ENCODE measurements at places on chromosomes 2 and 18.

- DNase-seq, result no peak
These were observed 473.9 kb upstream of the SYT4 start for GRCh38 chr18:43751203-43751602.

DNA sequence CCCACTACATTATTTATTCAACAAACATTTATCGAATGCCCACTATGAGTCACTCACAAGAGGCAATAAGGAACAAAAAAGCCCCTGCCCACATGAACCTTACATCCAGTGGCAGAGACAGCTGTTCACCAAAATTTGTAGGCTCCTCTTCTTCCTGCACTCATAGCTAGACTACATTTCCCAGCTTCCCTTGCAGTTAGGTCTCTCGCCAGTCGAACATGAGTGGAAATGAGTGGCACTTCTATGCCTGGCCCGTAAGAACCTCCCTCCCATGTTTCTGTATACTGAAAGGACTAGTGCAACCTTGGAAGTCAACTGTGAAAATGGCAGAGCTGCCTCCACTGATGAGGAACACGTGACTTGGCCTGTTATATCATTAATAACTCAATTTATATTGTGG is 19.4 kb upstream of the NCOA1 start:
- DNase-seq, result no peak

DNA sequence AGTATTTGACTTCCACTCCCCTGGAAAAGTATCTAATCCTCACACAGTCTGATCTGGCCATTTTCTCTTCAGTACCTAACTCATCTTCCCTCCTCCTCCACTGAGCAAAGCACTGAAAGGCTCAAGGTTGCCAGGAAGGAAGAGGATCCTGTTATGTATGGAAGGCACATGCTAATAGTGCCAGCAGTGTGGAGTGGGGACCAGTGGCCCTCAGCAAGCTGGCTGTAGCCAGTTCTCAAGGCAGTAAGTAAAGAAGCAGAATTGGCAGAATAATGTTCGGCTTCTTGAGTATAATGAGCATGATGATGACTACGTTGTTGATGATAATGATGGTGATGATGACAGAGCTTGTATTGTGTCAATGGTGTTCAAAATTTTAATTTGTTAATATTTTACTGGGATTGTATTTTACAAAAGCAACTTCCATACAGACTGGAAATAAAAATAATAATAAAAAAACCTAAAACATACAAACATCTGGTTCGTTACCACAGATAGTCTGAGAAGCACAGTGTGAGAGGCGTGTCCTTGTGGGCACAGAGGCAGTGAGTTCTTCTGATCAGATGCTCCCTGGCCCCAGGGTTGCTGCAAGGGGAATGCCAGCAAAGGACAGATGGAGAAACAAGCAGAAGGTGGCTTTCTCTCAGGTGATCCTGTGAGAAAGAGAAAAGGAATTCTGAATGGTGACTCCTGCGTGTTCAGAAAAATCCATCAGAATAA is 528.8 kb downstream of the CMPK2 start:
- DNase-seq, result no peak

GRCh38 chr2:96498021-96498431 is 7.1 kb downstream of the NEURL3 start:
- no peak for DNase-seq

GRCh38 chr2:190988910-190989309 is 25.1 kb downstream of the STAT1 start:
- DNase-seq, result no peak

DNA sequence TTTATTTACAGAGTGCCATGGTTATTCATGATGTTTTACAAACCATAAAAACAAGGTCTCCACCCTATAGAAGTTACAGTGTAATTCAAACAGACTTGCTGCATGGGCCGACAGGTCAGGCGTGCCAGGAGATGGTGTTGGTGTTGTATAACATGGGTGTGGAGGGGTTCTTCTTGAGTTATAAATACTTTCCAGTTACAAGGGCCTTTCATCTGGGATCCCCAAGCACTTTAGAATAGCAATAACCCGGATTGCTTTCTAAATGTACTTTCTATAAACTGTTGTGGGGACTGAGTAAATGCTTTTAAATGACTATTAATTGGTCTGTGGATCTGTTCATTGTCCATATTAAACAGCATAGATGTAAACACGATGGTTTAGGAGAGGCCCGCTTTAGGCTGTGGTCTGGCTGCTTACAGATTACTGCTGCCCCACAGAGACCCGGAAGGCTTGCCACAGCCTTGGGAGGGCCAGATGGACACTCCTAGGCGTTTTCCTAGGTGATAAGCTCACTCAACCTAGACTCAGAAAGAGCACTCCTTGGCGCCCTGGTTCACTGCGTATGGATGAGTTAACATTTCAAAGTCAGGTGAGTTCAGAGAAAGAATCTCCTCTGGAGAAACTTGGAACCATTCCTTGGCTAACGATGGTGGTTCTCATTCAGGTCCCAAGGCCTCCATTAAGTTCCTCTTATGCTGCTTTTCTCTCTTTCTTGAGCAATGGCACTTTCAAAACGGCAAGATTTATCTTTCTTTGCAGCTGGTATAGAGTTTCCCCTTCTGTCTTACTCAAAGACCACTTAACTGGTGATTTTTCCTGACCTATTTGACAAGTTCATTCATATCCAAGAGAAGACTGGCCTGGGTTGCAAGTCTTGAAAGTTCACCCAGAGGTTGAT is 3.6 kb upstream of the KIAA2012 start:
- no peak for DNase-seq

GRCh38 chr2:59034837-59035236 is 793.7 kb upstream of the FANCL start:
- no peak for DNase-seq

GRCh38 chr2:102141970-102142828 is at the start of gene IL1R1:
TSS of gene IL1R1 (plus strand) at chr2:102142746. CDS start at chr2:102157725, 14,979 bp downstream.
- peak; percentile 21 for DNase-seq

GRCh38 chr18:74243127-74243526 is 48.6 kb downstream of the CYB5A start:
- no peak for DNase-seq

GRCh38 chr2:45964223-45964841 is 312.9 kb downstream of the PRKCE start:
- no peak for DNase-seq

GRCh38 chr2:13433954-13434353 is 717.2 kb downstream of the TRIB2 start:
- DNase-seq, result no peak

DNA sequence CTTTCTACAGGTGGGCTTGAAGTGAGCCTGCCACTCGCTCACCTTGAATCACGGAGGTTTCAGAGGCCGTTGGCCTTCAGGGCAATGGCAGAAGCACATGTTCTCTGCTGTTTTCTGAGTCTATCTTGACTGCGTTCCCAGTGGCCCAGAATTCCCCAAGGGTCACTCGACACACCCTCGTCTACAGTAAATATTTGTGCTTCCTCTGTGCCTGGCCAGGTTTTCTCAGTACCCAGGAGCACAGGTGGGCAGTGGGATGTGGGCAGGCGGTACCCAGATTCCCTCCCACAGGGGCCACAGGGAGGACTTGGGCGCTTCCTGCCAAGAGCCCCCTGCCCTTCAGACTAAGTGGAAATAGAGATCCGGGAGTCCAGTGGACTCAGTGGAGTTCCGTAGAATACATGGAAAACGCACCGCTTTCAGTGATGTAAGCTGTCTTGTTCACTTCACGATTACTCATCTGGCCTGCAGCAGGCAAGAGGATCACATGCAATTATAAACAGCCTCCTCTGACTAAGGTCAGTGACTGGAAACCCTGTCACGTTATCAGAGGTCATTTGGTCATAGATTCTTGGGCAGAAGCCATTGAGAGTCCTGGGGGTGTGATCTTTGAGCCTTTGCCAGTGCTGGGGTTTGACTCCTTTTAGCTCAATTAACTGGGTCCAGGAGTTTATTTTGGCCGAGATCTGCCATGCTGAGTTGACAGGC is 179.8 kb downstream of the NEDD4L start:
- DNase-seq, result no peak

DNA sequence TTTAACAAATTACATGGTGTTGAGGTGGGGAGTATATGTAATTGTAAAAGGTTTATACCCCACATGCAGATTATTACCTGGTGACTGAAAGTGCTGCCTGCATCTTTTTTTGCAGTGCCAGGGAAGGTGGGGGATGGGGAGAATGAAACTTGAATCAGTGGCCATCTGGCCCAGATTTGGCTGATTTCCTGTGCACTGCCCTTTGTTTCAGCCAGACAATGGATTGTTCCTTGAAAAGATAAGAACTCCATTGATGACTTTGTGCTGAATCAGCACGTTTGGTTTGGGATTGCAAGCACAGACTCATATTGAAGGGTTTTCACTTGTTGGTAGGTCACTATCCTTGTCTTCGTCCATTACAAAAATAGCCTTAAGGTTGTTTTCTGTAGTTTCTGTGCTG is 20.9 kb downstream of the GREB1L start:
- DNase-seq, result no peak

DNA sequence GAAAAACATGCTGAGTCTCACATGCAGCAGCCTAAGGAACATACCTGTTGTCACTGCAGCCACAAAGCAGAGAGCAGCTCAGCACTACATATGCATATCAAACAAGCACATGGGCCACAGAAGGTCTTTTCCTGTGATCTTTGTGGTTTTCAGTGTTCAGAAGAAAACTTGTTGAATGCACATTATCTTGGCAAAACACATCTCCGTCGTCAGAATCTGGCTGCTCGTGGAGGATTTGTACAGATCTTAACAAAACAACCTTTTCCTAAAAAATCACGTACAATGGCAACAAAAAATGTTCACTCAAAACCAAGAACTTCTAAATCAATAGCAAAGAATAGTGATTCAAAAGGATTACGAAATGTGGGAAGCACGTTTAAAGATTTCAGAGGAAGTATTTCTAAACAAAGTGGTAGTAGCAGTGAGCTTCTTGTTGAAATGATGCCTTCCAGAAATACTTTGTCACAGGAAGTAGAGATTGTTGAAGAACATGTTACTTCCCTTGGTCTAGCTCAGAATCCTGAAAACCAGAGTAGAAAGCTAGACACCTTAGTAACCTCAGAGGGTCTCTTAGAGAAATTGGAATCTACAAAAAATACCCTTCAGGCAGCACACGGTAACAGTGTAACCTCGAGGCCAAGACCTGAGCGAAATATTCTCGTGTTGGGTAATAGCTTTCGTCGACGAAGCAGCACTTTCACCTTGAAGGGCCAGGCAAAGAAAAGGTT is 34.1 kb downstream of the ZNF407 start:
- DNase-seq, result no peak

DNA sequence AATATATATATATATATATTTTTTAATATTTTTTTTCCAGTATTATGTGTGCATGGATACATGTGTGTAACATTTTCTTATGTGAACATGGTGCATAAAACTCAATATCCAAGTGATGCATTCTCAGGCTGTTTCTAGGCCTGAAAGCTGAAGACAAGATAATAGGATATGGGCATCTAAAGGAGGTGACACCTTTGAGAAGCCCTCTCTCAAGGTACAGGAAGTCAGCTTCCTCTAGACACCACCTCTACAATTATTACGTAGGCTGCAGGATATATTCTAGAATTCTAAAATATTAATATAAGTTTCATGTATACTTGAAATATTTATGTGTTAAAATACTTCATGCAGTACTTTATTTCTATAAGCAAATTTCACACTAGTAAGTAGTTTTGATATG is 327.5 kb downstream of the PTPRM start:
- no peak for DNase-seq

- no peak for DNase-seq
These were observed 5.0 kb downstream of the MAL start for GRCh38 chr2:95030496-95030895.

DNA sequence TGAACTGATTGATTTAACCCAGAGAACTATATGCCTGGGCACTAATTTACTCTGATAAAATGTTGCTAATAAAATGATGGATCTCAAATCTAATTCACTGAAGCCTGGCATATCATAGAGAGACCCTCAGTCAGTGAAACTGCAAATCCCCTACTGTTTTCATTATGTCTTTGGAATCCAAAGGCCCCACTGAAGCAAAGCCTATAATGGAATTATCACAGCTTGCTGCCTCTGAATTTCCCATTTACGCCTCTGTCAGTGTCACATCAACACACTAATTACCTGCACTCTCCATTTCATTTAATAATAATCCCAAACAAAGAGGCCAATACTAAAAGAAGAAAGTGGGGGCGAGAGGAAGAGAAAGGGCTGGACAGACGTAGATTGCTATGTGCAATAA is 470.9 kb downstream of the MBD2 start:
- no peak for DNase-seq

DNA sequence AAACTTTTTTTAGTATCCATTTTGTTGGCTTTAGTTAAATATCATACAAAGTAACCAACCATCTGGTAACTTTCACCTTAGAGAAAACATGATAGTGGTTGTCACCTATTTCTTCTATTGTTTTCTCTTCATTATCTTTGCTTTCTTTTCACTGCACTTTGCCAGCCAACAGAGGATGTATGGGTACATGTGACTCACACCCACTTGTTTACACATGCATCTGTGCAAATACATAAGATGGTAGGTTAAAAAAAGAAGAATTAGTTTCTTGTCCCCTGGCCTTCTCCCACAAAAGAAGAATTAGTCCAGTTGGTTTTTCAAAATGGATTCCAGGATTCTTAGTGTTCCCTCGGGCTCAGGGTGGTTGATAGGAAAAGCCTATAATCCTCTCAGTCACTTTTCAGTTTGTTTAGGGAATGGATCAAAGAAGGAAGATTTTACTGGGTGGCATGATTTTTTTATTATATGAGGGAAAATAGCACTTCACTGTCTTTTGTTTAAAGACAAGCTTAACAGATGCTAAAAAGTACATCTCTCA is 46.6 kb downstream of the CDK15 start:
- DNase-seq, result no peak

DNA sequence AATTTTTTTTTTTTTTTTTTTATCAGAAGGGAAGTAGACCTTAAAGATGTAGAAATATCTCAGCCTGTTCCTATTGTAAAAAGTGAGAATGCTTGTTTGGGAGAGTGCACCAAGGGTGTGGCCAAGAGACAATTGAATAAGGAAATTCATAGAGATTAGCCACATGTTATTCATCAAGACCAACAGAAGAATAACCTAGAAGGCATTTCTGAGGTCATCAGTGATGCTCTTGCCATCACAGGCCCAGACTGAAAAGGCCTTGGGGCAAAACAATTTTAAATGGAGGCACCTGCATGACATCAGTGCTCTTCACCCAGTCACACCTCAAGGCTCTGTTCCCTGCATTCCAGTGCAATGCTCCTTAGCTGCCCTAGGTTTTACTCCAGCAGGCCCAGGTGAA is 2043.3 kb upstream of the PIK3C3 start:
- DNase-seq, result no peak

- no peak for DNase-seq
These were observed 34.9 kb downstream of the SLC20A1 start for GRCh38 chr2:112680666-112681101.

DNA sequence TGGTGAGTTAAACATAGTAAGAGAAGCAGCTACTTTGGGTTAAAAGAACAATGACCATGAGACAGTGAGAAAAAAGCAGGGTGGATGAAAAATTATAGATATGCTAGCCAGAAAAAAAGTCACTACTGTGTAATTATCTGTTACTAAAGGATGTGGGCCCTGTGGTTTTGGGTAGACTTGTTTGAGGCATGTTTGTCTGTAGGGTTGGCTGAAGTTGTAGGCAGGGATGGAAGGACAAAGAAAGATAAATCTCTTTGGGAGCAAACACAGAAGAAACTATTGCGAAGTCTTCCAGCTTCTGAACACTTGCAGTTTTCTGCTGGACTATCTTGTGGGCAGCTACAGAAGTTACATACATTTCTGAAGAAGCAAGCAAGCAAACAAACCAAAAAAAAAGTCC is 28.2 kb downstream of the RND3 start:
- no peak for DNase-seq

Data from stimulated activated naive CD4-positive, alpha-beta T cell treated with Interleukin-2 at 50 U/mL for 16 hours (primary cell).